Gastrocnemius medialis (tissue), 4 donors: ENCODE measurements at places on chromosomes 7 and 10. TPM values are rescaled to one million over a fixed set of nuclear protein-coding genes. Genes with fewer than 3 reads are reported as not detected.

The CARD11 gene
- total RNA-seq: not detected

- H3K27ac ChIP-seq: no peak overlapping the region
- no peak for DNase-seq
- no peak overlapping the region for H3K4me3 ChIP-seq
- H3K36me3 ChIP-seq: no peaks in the 10 kb centered on the region
These were observed 610.0 kb downstream of the KCNMA1 start for GRCh38 chr10:77027576-77027975.

DNA sequence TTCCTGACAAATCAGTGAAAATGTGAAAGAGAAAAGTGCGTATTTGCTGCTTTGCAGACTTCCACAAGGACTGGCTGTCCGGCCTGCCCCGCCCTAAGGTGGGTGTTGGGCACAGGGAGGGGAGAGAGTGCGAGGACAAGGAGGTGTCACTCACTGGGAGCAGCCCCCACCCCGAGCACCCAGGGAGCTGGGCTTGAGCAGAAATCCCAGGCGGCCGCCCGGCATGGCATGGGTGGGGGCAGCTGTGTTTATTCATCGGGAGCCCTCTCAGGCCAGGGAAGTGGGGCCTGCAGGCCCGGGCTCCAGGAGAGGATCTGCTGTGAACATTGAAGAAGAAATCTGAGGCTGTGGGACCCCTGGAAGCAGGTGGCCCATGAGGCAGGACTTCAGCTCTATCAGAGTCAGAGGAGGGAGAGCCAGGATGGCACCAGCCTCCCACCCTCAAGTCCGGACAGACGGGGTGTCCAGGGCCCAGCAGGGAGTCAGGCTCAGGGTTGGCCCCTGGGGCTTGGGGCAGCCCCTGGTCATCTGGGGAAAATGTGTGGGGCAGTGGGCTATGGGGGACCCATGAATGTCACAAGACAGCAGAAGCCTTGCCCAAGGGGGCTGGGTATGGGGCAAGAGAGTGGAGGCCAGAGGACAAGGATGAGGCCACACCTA lies 164.4 kb upstream of the PPP2R2D start:
- H3K4me1 ChIP-seq: no peaks in the 10 kb centered on the region
- no peaks in the 10 kb centered on the region for H3K27me3 ChIP-seq
- DNase-seq: no peak
- no peak overlapping the region for H3K4me3 ChIP-seq
- H3K27ac ChIP-seq: no peak overlapping the region

DNA sequence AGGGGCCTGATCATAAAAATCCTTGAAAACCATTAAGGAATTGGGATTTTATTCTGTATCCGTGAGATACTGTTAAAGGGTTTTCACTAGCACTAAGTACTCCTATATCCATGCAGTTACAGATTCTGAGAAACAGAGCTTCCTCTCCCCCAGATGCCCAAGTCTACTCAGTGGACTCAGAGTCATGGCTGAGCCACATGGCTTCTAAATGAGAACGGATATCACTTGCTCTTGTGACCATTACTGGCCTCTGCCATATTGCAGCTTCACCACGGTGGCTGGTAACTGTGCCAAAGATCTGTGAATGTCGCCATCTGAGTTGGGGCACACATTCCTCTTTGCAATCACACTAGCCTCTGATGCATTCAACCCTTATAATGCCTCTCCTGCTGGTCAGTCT lies 42.0 kb upstream of the PALS2 start:
- H3K4me1 ChIP-seq: no peaks in the 10 kb centered on the region
- no peaks in the 10 kb centered on the region for H3K27me3 ChIP-seq
- no peak for DNase-seq

GRCh38 chr7:106462365-106462859 lies 177.6 kb upstream of the NAMPT start:
- H3K27ac ChIP-seq: no peak overlapping the region
- H3K27me3 ChIP-seq: no peaks in the 10 kb centered on the region
- H3K4me3 ChIP-seq: no peak overlapping the region
- no peak for DNase-seq

- no peaks in the 10 kb centered on the region for H3K4me1 ChIP-seq
- no peaks in the 10 kb centered on the region for H3K36me3 ChIP-seq
- H3K27me3 ChIP-seq: no peaks in the 10 kb centered on the region
- no peak for DNase-seq
- H3K27ac ChIP-seq: no peak overlapping the region
- H3K4me3 ChIP-seq: no peak overlapping the region
These were observed 34.5 kb upstream of the RHOBTB1 start for GRCh38 chr10:60978287-60979115.

The FGF8 gene
- total RNA-seq: not detected

GRCh38 chr10:111267673-111268072 lies 190.8 kb downstream of the ADRA2A start:
- no peaks in the 10 kb centered on the region for H3K27me3 ChIP-seq
- H3K4me3 ChIP-seq: no peak overlapping the region
- DNase-seq: no peak

The SLC39A12 gene
- total RNA-seq: not detected

The NPY gene
- not detected for total RNA-seq

DNA sequence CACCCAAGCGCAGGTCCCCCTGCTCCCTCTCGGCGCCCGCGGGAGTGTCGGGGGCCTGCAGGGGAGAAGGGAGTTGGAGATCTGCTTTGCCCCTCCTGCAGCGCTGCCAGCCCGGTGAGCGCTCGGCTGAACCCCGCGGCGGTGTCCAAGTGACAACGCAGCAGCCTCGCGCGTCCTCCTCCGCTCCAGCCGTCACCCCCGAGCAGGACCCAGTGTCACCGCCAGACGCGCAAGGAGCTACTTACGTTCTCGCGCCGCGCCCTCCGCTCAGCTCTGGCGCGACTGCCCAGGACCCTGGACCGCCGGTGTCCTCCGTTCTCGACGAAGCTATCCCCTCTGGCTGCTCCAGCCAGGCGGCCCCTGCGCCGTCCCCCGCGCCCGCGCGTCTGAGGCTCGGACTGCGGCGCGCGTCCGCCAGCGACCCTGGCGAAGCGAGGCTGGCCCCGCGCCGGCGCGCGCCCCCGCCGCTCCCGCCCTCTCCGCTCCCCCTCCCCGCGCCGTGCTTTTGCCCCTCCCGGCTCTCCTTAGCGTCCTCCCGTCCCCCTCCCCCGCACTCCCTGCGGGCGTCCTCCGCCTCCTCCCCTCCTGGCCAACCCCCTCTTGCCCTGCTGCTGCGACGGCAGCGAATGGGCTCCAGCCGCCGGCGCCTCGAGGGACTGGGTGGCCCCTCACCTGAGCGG lies at the start of gene NRCAM:
Gene NRCAM (minus strand): TSS at position 439 of the 680 bp plus-strand sequence. CDS start 216,372 bp downstream, outside the sequence.
- peaks cover 39% of the 10 kb centered on the region for H3K27me3 ChIP-seq
- H3K27ac ChIP-seq: no peak within 1 kb of the TSS
- H3K4me3 ChIP-seq: peak within 1 kb of the TSS; percentile 44
- DNase-seq: no peak
- H3K4me1 ChIP-seq: peaks cover 13% of the 10 kb centered on the region
- no peaks in the 10 kb centered on the region for H3K36me3 ChIP-seq

GRCh38 chr10:404346-404745 lies 269.1 kb downstream of the ZMYND11 start:
- no peak for DNase-seq
- H3K4me3 ChIP-seq: no peak overlapping the region
- no peaks in the 10 kb centered on the region for H3K4me1 ChIP-seq
- peaks cover 20% of the 10 kb centered on the region for H3K36me3 ChIP-seq
- H3K27me3 ChIP-seq: no peaks in the 10 kb centered on the region
- H3K27ac ChIP-seq: no peak overlapping the region

The ITIH5 gene
- total RNA-seq: 14.0 TPM

DNA sequence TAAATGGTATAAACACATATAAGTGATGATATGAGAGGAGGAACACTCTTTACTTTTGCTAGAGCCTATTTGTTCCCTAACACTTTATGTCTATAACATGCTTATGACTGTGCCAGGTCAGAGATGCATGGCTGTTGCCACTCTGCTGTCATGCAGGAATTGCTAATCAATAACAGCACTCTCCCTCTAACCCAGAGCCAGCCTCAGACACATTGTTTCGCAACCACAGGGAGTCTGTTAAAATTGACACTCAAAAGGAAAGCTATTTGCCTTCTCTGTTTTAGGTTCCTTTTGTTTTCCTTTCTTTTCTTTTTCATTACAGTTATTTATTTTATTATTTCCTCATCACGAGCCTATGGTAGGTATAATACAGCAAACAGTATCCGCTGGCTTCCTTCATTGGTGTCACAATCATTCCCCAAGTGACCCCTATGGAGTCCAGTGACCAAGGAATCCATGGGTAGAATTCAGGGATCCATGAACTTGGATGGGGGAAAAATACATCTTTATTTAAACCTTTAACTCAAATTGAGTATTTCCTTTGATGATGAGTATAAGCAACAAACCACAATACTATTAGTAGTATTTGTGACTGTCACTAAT lies 6.8 kb downstream of the PON2 start:
- H3K27ac ChIP-seq: no peak overlapping the region
- H3K4me3 ChIP-seq: no peak overlapping the region
- H3K36me3 ChIP-seq: no peaks in the 10 kb centered on the region
- no peaks in the 10 kb centered on the region for H3K4me1 ChIP-seq

The INPP5A gene
- 107 TPM for total RNA-seq

DNA sequence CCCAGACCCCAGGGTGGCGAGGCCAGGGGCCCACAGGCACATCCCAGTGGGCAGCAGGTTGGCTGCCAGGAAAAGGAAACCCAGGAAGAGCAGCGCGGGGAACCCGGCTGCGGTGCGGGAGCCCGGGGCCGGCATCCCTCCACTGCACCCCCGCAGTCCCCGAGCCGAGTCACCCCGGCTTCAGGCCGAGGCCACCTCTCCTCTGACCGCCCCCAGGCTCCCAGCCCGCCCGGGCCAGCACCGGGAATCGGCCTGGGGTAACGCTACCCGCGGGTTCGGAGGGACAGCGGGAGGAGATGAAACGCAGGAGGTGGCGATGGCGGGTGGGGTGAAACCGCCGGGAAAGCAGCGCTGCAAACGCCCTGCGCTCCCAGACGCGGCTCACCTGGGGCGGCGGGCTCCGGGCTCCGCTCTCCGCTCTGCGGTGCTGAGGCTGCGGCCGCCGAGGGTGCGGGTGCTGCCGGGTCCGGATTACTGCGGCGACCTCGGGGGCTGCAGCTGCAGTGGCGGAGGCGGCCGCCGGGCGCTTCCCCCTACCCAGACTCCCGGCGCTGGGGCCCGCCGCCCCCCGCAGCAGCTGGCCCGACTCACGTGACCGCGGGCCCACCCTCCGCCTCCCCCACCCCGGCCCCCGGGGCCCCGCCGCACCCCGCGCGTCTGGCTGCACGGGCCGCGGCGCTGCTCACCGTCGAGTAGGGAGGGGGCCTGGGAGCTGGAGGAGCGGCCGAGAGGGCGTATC lies at the start of gene SCRN1:
Gene SCRN1 (minus strand): TSS at position 545 of the 739 bp plus-strand sequence. CDS start 20,734 bp downstream, outside the sequence.
- H3K4me3 ChIP-seq: peak within 1 kb of the TSS; percentile 71
- H3K4me1 ChIP-seq: no peaks in the 10 kb centered on the region
- H3K36me3 ChIP-seq: no peaks in the 10 kb centered on the region
- H3K27ac ChIP-seq: peak within 1 kb of the TSS; percentile 37
- DNase-seq: no peak

The PNLIPRP3 gene
- total RNA-seq: not detected

DNA sequence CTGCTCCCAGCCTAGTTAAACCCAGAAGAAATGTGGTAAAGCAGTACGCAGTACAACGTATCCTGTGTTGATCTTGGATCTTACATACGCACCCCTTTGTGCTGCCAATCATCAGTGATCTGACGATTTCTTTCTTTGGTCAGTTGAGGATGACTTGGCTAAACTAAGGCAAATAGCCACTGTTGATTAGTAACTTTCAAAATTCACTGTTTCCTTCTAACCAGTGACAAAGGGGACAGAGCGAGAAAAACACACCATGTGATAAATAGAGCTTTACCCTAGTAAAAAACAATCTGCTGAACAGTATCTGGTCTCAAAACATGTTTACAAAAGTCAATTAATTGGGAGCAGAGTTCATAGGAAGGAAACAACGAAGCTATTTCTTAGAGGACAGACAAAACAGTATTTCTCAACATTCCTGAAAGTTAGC lies 123.2 kb upstream of the RAB18 start:
- H3K27ac ChIP-seq: no peak overlapping the region
- no peak overlapping the region for H3K4me3 ChIP-seq
- H3K36me3 ChIP-seq: no peaks in the 10 kb centered on the region

- H3K27me3 ChIP-seq: no peaks in the 10 kb centered on the region
- peaks cover 6% of the 10 kb centered on the region for H3K4me1 ChIP-seq
- no peak for DNase-seq
These were observed 198.1 kb downstream of the AUTS2 start for GRCh38 chr7:69796416-69796815.

The GRK5 gene
- total RNA-seq: 12.5 TPM

- no peaks in the 10 kb centered on the region for H3K27me3 ChIP-seq
- H3K4me1 ChIP-seq: no peaks in the 10 kb centered on the region
- H3K36me3 ChIP-seq: no peaks in the 10 kb centered on the region
- H3K27ac ChIP-seq: no peak overlapping the region
These were observed 77.1 kb upstream of the DUSP5 start for GRCh38 chr10:110420401-110421193.

The CISD1 gene
- total RNA-seq: 67.3 TPM

The SAP25 gene
- total RNA-seq: not detected

The SPDYE6 gene
- total RNA-seq: not detected

GRCh38 chr10:8331387-8331786 lies 276.9 kb downstream of the GATA3 start:
- DNase-seq: no peak
- no peak overlapping the region for H3K4me3 ChIP-seq
- H3K36me3 ChIP-seq: no peaks in the 10 kb centered on the region
- H3K27ac ChIP-seq: no peak overlapping the region
- peaks cover 3% of the 10 kb centered on the region for H3K27me3 ChIP-seq

The OAT gene
- 20.1 TPM for total RNA-seq

The STOX1 gene
- total RNA-seq: 1.4 TPM

The HECW1 gene
- 1.2 TPM for total RNA-seq

The ZNHIT1 gene
- total RNA-seq: 66.7 TPM

DNA sequence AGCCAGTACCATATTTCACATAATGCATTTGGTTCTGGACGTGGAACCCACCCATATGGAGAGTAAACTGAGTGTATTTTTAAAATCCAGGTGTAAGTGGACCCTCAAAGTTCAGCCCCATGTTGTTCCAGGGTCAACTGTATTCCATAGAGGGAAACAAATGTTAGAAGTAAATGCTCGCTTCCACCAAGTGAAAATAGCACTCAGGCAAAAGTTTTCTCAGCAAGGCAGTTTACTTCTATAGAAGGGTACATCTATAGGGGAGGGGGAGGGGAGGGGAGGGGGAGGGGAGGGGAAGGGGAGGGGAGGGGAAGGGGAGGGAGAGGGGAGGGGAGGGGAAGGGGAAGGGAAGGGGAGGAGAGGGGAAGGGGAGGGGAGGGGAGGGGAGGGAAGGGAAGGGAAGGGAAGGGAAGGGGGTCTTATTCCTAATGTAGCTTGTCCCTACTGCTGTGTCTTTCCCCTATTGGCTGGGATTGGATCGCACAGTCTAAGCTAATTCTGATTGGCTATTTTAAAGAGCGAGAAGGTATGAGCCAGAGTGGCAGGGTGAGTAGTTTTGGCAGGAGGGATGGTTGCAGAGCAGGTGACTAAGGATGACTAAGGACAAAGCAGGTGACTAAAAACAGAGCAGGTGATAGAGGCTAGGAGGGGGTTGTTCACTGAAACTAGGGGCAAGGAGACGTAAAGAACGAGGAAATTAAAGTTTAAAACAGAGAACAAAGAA lies 29.1 kb downstream of the GARIN1A start:
- H3K36me3 ChIP-seq: no peaks in the 10 kb centered on the region
- peaks cover 37% of the 10 kb centered on the region for H3K27me3 ChIP-seq
- H3K4me1 ChIP-seq: peaks cover 5% of the 10 kb centered on the region
- H3K4me3 ChIP-seq: no peak overlapping the region
- DNase-seq: no peak
